Midbrain (tissue), 1 donor: ENCODE measurements at places on chromosomes 11 and 22.
A peak's percentile ranks its signal among the peaks of the same experiment; 100 is the strongest.

GRCh38 chr11:133570376-133570775, 38.1 kb upstream of the OPCML start:
- DNase-seq, result no peak

DNA sequence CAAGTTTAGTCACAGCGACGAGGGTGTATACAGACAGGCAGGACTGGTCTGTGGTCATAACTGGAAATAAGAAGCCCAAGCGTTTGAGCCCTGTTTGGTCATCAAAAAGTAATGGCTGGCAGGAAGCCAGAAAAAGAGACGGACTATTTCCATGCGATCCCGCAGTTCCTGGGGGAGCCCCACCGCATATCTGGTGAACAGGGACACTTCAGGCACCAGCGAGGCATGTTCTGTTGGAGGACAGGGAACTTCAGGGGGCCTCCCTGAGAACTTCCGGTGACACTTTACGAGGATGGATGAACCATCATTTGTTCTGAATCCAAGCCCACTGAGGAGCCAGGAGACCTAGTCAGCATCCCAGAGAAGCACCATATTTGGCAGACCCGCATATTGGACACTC, 29.7 kb upstream of the TRIM29 start:
- DNase-seq, result no peak

DNA sequence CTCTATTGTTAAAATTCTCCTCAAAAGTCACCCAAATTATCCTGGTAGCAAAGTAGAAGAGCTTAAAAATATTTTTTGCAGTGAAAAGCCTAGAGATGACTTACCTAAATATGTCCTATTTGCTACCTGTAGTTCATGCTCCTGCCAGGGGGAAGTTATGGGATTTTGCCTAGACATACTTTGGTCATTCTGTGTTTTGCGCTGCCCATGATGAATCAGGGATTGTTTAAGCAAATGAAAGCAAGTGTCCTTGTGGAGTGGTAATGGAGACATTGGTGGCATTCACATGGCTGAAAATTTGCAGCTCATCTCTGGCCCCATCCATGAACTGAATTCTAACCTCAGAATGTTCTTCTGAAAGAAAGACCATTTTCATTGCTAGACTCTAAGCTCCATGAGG, 14.6 kb upstream of the SESN3 start:
- no peak for DNase-seq

DNA sequence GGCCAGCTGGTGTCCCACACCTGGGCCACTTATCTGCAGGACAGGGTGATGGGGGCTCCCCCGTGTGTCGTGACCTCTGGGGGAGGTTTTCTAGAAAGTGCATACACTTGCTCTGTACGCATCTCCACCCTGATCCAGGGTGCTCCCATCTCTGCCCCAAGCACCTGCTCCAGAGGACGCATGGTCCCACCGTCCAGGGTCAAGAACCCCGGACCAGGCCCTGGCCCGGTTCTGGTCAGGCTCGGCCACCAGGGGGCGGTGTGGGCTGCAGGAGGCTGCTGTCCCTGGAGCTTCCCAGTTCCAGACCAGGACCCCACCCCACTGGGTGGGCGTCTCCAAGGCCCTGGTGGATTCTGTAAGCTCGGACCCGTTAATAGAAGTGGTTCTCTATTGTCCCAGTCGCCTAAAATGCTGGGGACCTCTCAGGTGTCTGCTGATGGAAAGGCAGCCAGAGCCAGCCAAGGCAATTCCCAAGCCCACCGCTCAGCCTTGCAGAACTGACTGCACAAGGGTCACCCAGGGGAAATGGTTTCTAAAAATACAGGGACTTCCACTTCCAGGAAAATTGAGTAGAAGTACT, 34.7 kb upstream of the SEPTIN5 start:
- no peak for DNase-seq

- DNase-seq, result no peak
These were observed 16.2 kb downstream of the CAPN5 start for GRCh38 chr11:77082838-77083565.

- DNase-seq, result no peak
These were observed 17.7 kb upstream of the CDON start for GRCh38 chr11:126080161-126080941.

GRCh38 chr11:82356316-82356715, 377.3 kb downstream of the FAM181B start:
- no peak for DNase-seq

DNA sequence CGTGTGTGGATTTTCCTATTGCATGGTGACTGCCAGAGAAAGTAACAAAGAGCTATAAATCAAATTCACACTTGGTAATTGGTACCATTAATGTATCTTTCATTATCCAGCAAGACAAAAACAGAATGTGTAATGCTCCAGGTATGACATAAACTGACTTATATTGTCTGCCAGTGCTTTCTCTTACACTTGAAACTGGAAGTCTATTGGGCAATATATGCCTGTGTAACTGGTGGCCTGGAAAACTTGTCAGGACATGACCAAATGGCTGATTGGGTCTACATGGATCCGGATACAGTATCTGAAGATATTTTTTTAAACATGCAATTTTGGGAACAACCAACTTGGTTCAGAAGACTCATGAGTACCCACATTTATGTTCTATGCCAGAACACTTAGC, 174.6 kb upstream of the ARHGAP42 start:
- DNase-seq, result no peak

- DNase-seq, result no peak
These were observed 44.5 kb downstream of the ST14 start for GRCh38 chr11:130203766-130204702.

DNA sequence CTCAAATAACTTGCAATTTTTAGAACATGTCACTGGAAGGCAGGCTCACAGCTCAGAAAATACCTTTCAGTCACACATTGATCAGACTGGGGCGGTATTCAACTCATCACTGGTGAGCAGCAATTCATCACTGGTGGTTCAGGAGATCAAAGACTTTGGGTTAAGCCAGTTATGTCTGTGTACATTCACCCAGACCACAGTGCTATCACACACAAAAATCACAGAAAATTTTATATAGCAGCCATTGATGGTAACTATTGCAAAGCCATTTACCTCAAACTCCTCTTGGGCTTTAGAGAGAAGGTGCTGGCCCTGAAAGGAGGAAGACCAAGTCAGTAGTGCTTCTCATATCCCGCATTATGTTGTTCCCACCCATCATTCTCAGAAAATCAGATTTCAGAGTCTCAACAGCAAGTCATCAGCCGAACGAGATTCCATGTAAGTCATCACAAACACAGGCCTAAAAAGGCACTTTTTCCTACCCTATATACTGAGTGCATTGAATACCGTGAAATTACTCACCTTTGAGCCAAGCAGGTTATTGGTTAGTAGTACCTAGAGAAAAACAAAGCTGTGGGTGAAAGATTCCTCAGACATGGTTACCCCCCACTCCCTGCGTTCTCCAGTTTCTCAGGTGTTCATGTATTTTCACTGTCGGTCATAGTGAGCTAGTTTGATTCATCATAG, 14.0 kb upstream of the WDR74 start:
- DNase-seq, result no peak

- DNase-seq, result no peak
These were observed 62.7 kb downstream of the DBX1 start for GRCh38 chr11:20097319-20098221.

- no peak for DNase-seq
These were observed 321.0 kb downstream of the DDX10 start for GRCh38 chr11:108985945-108986279.

DNA sequence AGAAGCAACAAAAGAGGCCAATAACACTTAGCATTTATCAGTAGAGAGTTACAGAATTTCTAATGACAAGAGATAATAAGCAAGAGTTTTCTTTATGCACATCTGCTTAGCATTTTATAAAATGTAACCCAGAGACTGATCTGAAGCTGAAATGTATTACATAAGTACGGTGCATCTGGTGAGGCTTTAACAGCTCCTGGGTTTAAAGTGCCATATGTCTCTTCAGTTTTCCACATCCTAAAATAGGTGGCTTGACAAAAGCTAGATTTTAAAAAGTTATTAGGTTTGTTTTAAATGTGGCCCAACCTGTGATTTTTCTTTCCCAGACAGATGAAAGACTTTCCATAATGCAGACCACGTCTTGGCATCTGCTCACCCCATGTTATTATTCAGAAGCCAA, 620.7 kb upstream of the ARHGAP42 start:
- no peak for DNase-seq

- peak; percentile 3 for DNase-seq
These were observed 20.4 kb downstream of the BIRC2 start for GRCh38 chr11:102367364-102367763.

GRCh38 chr11:96113193-96113681, 189.3 kb upstream of the MTMR2 start:
- no peak for DNase-seq

DNA sequence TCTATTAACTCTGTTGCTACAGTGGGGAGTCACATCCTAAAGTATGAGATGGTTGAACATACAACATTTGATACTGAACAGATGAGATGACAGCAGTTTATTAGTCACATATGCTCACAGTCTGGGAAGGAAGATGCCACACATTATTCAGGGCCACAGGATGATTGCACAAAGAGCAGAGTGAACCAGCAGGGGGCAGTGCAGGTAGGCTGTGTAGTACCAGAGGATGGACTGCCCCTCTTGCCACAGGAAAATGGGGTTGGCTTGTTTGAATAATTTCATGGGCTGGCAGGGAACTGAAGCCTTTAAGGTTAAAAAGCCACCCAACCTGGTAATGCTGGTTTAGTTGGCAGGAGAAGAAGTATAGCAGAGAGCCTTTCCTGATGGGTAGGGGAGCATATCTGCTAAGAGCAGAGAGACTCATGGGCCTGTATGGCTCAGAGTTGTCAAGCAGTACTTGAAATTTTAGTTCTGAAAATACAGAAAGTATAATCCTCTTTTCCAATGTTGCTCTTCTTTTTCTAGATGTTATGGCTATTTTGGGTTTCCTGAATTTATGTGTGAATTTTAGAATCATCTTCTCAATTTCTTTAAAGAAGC, 180.4 kb upstream of the B3GAT1 start:
- DNase-seq, result no peak

DNA sequence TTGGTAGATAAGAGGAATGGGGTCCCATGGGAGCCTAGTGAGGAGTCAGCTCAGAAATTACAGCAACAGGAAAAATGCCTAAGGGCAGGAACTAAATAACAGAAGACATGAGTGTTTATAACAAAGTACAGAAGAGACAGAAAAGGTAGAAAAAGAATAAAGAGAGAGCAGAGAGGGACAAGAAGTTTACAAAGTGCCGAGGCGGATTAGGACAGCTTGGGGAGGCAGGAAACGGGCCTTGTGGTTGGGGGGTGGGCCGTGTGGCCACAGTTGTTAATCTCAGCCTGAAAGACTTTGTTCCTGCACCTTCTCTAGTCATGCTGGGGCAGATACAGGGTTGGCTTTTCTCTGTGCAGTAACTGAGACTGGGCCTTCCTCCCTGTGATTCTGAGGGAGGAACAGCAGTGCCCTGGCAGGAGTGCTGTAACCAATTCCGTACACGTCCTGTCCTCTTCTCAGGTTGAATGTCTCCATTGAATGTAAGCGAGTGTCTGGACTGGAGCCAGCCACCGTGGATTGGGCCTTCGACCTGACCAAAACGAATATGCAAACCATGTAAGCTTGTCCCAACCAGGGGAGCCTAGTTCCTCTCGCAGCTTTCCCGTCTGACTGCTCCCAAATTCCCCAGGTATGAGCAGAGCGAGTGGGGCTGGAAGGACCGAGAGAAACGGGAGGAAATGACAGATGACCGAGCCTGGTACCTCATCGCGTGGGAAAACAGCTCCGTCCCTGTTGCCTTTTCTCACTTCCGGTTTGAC, 13.2 kb downstream of the NAA40 start:
- DNase-seq, result no peak

DNA sequence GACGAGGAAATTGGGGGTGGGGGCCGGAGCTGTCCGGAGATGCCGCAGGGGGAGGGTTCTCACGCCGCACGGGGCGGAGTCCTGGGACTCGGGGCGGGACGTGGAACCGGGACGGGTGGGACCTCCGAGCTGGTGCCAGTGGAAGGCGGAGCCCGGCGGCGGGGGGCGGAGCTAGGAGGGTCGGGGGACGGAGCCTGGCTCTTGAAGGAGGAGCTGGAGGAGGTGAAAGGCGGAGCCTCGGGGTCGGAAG, 271 bp downstream of the FKBP2 start:
- DNase-seq, result peak; percentile 99

GRCh38 chr11:13118650-13119049, 109.5 kb downstream of the RASSF10 start:
- DNase-seq, result no peak

DNA sequence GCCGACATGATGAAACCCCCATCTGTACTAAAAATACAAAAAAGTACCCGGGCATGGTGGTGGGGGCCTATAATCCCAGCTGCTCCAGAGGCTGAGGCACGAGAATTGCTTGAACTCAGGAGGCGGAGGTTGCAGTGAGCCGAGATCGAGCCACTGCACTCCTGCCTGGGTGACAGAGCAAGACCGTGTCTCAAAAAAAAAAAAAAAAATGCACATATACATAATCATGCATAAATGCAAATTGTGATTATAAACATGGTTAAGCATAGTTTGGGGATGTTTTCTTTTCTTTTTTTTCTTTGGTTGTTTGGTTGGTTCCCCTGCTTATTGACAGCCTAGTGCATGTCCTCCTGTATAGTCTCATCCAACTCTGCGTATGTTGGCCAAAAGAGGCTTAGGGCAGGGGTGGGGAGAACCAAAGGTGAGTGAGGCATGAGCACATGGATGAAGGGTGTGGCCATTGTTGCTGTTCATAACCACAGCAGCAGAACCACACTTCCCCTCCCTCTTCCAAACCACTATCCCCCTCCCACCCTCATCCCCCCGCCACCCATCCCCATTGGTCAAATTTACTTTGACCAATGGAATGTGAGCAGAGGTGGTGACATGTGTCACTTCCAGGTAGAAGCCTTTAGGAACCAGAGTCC, 6.9 kb upstream of the VPS37C start:
- DNase-seq, result no peak

- no peak for DNase-seq
These were observed 554 bp upstream of the NRIP3 start for GRCh38 chr11:9004183-9004926.

DNA sequence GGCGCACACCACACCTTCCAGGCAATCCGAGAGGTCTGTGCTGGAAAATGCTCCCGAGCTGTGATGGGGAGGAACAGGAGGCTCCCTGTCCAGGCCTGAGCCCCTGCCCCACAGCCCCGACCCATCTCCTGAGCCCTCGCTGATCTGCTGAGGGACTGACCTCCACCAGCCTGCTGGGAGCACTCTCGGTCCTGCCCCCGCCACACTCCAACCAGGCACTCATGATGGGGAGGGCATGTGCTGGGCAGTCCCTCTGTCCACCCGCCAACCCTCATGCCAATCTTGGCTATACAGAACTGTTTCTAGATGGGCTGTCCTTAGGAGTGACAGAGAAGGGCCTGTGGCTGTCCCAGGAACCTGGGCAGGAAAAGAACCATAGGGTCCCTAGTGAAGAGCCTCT, 70.8 kb downstream of the TRMU start:
- no peak for DNase-seq

DNA sequence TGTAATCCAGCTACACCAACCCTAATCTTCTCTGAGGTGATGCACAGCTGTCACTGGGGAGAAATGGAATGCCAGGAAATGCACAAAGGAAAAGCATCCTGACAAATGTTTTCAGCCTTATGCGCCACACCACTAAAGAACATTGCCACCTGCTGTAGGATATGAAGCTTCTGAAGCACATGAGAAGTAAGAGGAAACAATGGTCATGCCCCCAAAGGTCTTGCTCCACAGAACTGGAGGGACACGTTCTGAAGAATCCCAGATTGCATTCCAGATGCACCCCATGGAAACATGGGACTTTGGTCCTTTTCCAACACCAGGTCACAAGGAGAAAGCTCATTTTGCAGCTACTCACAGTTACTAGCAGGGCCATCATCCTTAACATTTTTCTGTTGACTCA, 48.7 kb upstream of the ZBED5 start:
- no peak for DNase-seq
